Head of caudate nucleus (tissue), 42 donors: ENCODE measurements at places on chromosomes 2 and 18.

- DNase-seq: no peak
Observed at GRCh38 chr2:113925884-113926283, 36.0 kb downstream of the ACTR3 start.

- no peak for DNase-seq
Observed at GRCh38 chr2:201746551-201746950, 34.2 kb downstream of the ALS2 start.

DNA sequence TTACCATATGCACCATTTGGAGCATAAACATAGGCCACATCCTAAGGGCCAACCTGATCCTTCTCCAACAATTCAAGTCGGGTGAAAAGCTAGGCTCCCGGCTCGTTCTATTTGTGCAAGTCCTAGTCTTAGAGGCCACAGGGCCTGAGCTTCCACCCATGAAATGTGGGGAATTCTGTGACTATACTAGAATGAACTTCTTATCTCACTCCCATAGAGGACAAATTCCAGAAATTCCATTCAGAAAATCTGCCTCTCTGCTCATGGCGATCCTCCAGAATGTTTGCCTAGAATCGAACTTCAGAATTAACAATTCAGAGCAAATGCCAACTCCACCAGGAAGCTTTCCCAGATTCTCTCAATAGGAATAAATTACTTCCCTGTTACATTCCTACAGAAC is 187.9 kb downstream of the BCL11A start:
- no peak for DNase-seq

GRCh38 chr2:73202156-73203054 is at the start of gene NOTO:
Gene NOTO (plus strand): TSS chr2:73202574. CDS start chr2:73202667, 93 bp downstream.
- no peak for DNase-seq

- DNase-seq: no peak
Observed at GRCh38 chr18:78703291-78703690, 276.3 kb upstream of the SALL3 start.

GRCh38 chr2:26243470-26244308 is 743 bp downstream of the HADHA start:
- peak; percentile 33 for DNase-seq

DNA sequence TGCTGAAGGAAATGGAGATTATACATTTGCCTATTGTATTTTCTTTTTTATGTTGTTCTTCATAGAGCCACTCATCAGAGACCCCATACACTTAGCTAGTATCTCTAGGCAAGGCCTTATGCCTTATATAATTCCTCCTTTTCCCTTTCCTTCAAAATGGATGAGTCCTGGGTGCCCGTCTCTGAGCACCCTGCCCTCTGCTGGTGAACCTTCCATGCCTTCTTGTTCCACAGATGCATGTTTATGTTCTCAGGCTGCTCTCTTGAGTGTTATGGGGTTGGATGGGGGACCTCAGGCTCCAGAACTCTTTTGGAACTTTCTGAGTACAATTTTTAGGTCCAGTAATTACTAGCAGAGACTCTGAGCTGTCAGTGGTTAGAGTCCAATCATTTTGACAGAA is 368.6 kb upstream of the SPRED2 start:
- DNase-seq: peak; percentile 8
